CD8-positive, alpha-beta memory T cell (primary cell): ENCODE measurements at places on chromosomes 1 and 21. TPM values are rescaled to one million over a fixed set of nuclear protein-coding genes. Genes with fewer than 3 reads are reported as not detected.

DNA sequence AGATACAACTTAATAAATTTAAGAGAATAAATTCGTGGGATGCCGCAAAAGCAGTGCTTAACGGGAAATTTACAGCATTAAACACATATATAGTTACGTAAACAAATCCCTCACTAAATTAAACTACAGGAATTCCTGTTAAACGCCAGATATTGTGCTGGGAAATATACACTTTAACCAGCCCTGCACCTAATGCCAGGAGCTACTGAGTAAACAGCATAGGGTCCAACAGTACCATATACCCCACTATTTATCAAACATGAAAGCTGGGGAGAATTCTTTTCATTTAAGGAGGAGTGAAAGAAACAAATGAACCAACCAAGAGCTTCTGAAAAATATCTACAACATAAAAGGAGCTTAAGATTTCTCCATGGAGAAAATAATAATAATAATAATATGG lies 11.7 kb downstream of the FRRS1 start:
- no peak for DNase-seq

GRCh38 chr1:27428316-27429028 lies 36.0 kb downstream of the GPR3 start:
- DNase-seq, result no peak

- DNase-seq, result no peak
Observed at GRCh38 chr21:31443736-31444521, 99.9 kb upstream of the TIAM1 start.

GRCh38 chr1:115325874-115326273 lies 12.2 kb downstream of the NGF start:
- no peak for DNase-seq

GRCh38 chr1:108000620-108001111 lies 35.7 kb upstream of the VAV3 start:
- DNase-seq, result no peak

- no peak for DNase-seq
Observed at GRCh38 chr1:25648681-25649440, 32.3 kb downstream of the MAN1C1 start.

DNA sequence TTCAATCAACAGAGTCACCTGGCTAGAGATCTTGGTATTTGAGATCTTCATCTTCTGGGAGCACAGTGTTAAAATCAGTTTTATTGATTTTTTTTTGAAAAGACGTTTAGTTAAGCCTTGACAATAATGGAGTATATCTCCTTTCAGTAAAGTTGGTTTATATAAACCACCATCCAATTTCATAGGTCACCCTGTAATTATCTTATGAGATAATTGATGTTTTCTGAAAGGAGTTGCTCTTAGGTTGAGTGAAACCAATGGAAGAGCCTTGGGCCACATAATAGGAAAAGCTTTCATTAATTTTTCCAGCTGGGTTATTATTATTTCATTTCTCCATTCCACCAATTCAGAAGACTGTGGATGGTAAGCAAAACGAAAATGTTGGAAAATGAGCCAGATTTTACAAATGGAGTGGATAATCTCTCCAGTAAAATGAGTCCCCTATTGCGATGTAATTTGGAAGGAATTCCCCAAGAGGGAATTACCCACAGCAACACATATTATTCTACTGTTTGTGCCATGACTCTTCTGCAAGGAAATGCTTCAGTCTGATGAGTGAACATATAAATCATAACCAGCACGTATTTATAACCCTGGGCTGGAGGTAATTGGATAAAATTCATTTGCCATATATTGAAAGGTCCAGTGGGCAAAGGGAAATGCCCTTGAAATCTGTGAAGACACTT lies 46.2 kb upstream of the TINAGL1 start:
- no peak for DNase-seq

DNA sequence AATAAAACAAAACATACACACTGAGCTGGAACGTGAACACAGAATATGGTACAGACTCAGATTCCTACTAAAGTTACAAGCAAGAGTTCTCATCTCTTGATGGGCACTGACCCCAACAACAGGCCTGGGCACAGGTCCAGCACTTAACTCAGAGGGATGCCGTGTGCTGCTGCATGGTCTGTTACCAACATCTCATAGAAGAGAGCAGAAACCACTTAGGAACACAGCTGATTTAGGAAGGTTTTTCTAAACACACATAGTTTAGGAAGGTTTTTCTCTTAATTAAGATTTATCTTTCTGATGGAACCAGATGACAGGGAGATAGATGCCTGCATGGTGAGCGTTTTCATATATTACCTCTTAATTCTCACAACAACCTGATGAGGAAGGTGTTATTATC lies 1.5 kb downstream of the GCLM start:
- no peak for DNase-seq

GRCh38 chr1:1021010-1021919 lies 1.3 kb downstream of the AGRN start:
- no peak for DNase-seq

GRCh38 chr1:3515774-3516480 lies 61.5 kb downstream of the ARHGEF16 start:
- DNase-seq, result no peak

GRCh38 chr1:200478239-200478623 lies 68.4 kb upstream of the ZNF281 start:
- no peak for DNase-seq

DNA sequence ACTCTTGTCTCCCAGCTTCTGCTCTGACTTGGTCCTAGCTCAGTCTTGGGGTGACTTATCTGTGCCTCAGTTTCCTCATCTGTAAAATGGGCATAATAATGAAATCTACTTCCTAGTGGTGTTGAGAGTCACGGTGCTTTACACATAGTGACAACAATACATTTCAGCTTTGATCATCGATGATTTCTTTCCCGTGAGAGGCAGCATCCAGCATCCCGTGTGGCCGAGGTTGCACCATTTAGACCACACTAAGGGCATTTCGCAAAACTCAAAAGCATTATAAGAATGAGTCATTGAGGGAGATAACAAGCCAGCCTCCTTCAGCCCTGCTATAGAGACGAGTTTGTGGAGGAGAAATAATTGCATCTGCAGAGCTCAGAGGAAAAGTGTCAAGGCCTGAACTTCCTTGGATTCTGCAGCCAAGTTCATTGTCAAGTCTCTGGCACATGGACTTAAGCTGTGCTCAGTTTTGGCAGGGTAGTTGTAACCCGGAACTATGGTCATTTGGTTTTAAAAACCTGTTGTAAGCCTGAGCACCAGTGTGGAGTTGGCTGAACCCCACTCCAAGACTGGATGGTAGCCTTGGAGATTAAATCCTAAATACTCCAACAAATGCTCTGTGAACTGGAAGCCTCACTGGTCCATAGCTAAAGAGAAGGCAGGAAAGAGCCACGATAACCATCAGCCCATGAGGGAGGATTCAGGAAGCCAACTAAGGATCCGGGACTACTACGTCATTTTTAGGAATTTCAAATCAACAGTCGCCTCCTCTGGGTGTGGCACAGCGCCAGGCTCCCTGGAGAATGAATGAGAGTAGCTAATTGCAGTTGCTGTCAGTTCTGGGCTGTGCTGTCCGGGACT lies 64.2 kb downstream of the TCP10L start:
- DNase-seq, result no peak

DNA sequence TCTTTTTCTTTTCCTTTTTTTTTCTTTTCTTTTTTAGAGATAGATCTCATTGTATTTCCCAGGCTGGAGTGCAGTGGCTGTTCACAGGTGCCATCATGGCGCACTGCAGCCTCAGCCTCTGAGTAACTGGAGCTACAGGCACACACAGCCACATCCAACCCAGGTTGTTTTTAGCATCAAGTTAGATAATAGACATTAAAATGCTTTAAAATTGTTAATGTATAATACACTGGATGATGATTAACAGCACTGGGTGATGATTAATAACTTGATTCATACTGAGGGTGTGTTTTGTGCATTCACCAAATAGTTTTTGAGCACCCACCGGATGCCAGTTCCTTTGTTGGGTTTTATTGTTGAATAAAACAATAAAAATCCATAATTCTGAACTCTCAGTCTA lies 75.2 kb downstream of the BEND5 start:
- no peak for DNase-seq

DNA sequence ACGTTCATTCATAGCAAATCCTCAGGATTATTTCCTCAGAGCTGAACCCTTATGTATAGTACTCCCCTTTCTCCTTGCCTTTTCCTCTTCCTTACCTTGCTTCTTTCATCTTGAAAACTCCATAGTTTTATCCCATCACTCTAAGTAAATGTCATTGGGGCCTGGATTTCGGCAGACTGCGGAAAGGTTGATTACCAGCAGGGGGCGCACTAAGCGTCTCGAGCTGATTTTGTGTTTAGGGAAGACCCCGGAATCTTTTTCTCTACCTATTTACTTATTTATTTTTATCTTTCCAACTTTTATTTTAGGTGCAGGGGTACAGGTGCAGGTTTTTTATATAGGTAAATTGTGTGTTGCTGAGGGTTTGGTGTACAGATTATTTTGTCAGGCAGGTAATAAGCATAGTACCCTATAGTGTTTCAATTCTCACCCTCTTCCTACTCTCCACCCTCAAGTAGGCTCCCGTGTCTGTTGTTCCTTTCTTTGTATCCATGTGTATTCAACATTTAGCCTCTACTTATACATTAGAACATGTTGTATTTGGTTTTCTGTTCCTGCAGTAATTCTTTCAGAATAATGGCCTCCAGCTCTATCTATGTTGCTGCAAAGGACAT lies 11.4 kb upstream of the MTARC1 start:
- DNase-seq, result no peak

DNA sequence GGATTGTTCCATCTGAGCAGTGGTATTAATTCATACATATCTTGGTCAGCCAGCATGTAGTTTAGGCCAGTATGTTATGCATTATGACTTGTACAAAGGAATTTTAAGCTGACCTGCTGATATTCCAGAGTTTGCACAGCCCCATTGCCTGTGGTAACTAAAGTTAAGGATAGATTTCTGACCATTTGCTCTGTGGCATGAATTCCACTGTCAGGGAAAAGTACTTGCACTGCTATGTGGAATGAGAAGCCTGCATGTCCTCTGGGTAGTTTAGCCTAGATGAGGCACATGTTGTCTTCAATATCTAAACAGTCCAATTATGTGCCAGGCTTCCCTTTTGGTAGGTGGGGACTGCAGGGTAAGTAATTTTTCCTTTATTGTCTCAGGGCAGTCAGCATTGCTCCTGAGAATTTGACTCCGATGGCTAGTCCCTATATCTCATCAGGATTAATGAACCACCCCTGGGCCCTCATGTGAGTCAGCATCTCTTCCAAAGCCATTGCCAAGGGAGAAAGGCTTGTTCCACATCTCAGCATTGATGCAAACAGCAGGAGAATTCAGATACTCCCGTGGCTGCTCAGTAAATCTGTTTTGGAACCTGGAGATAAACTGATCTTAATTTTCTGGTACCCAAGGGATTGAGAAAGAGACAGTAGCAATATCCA lies 30.2 kb downstream of the NEK7 start:
- no peak for DNase-seq

GRCh38 chr1:82697965-82698364 lies 897.2 kb downstream of the ADGRL2 start:
- no peak for DNase-seq

DNA sequence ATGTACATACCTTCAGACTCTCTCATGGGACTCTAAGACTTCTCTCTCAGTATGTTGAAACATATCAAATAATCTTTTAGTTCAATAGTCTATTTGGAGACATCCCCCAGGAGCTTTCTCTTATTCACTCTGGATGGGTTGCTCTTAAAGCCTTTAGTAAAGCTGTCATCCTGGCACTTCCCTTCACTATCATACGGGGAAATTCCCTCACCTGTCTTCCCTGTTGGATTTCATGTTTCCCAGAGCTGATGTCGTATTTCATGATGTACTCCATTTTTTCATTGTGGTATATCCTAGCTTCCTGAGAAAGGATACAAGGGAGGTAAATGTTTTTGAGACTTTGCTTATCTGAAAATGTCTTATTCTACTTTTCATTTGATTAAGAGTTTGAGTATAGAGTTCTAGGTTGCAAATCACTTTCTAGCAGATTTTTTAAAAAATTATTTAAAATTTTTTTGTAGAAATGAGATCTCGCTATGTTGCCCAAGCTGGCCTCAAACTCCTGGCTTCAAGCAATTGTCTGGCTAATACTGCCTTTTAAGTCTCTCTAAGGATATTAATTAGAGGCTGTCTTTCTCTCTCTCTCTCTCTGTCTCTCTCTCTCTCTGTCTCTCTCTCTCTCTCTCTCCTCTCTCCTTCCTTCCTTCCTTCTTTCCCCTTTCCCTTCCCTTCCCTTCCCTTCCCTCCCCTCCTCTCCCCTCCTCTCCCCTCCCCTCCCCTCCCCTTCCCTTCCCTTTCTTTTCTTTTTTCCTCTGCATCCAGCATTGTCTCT lies 17.0 kb upstream of the MACF1 start:
- no peak for DNase-seq

DNA sequence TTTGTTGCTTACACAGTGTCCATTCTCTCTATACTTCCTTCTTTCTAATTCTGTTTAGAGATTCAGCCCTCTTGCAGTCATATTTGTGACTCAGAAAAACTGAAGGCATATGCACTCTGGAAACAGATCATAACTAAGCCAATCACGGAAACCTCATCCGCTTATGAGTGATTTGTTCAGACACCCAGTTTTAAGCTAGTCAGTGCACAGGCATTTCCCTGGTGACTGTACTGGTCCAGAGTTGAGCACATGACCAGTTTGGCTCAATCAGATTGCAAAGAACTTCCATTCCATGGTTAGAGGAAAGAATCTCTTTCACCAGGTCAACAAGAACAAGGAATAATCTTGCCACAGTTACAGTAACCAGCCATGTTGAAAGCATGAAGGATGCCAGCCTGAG lies 69.2 kb upstream of the SGIP1 start:
- no peak for DNase-seq

- DNase-seq, result no peak
Observed at GRCh38 chr1:109864047-109864822, 46.4 kb upstream of the CSF1 start.

DNA sequence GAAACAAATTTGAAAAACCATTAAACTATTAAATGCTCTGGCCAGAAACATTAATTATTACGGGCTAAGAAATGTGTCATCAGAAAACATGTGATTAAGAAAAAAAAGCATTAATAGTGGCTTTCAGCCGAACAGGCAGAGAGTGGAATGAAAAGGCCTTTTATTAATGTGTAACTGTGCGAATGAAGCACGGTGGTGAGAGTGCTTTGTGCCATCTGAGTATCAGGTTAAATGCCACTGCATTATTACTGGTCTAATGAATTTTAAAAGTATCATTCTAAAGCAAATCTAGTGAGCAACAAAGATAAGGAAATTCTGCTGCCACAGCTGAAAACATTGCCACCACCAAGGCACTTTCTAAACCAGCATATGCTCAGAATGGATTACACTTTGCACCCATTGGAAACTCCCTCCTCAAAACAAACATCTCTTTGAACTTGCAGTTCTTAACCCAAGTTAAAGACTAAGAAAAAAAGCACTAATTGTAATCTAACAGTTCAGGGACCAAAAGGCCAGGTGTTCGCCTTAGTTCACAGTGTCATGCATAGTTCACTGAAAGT lies 30.0 kb upstream of the SSX2IP start:
- no peak for DNase-seq

The ARHGEF16 gene
- not detected for total RNA-seq

The CACHD1 gene
- total RNA-seq, result 0.35 TPM

The RSPO1 gene
- not detected for total RNA-seq

The LORICRIN gene
- not detected for total RNA-seq

The CFAP74 gene
- total RNA-seq, result not detected

The CLDN8 gene
- total RNA-seq, result not detected

The PPM1J gene
- total RNA-seq, result 0.33 TPM

The PEAR1 gene
- total RNA-seq, result not detected

The CD52 gene
- total RNA-seq, result 355 TPM

The BEST4 gene
- 1.4 TPM for total RNA-seq

The ATP6V1G3 gene
- total RNA-seq, result not detected

The IL10 gene
- 7.6 TPM for total RNA-seq

The BNIPL gene
- total RNA-seq, result 0.75 TPM

The CCDC18 gene
- total RNA-seq, result 10.7 TPM

The OR6N1 gene
- total RNA-seq, result not detected

The NECTIN4 gene
- 0.09 TPM for total RNA-seq
